Activated T-helper 1 cell treated with anti-CD3 and anti-CD28 coated beads, Interleukin-12 subunit alpha, Interleukin-12 subunit beta, Interleukin-2, Interleukin-4 antibody, amounts not matched to agents 30 ng/mL and 10 ng/mL and 1 ng/mL, durations not matched to agents 14 hours and 24 hours and 36 hours (primary cell): ENCODE measurements at places on chromosomes 2 and 18.

DNA sequence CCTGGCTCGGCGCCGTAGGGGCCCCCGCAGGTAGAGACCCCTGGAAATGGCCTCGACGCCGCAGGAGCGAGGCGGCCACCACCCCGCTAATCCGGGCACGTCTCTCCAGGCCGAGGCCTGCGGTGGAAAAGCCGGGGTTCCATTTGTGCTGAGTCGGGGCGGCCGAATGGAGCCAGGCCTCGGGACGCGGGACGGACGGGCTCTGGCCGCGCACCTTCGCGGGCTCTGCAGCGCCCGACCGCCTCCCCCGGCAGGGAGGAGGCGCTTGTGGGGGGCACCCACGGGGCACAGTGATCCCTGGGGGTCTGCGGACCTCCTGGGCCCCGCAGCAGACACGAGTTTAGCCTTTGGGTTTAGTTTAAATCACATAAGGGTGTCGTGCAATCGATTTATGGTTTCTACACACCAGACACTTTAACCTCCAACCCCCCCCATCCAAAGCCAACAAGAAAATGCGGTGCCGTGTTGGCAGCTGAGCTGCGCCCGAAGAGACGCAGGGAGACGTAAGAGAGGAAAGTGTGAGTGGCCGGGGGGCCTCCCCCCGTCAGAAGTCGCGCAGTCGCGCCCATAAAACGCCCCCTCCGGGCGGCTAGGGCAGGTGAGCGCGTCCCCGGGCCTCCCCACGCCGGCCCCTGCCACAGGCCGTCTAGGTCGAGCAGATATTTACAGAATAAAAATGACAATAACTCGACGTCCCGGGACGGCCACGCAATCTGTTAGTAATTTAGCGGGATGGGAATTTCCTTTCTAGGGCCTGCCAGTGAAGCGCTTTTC, 1.0 kb upstream of the NFATC1 start:
- H3K36me3 ChIP-seq = peaks cover 8% of the 10 kb centered on the region
- H3K27ac ChIP-seq = peak overlapping the region; percentile 85
- DNase-seq = peak; percentile 25
- peaks cover 24% of the 10 kb centered on the region for H3K4me1 ChIP-seq
- H3K27me3 ChIP-seq = peaks cover 18% of the 10 kb centered on the region

GRCh38 chr2:43027097-43027873, 199.1 kb downstream of the ZFP36L2 start:
- H3K27me3 ChIP-seq = peaks cover 2% of the 10 kb centered on the region
- H3K27ac ChIP-seq = no peak overlapping the region
- DNase-seq = no peak

DNA sequence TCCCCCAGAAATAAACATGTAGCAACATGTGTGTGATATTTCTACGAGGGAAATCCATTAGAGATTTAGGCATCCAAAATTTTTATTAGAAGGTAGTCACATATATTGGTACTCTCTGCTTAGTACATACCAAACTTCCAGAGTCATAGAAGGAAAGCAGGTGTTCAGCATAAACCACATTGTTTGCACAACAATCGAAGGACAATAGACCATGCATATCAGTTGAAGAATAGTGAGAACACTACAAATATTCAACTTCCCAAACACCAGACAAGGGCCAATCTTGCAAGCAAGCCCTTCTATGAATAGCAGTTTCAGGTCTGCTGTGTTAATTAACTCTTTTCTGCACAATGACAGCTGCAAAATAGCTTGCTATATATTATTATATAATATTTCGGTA, 702.2 kb downstream of the ERBB4 start:
- DNase-seq = no peak
- no peak overlapping the region for H3K4me3 ChIP-seq
- no peaks in the 10 kb centered on the region for H3K27me3 ChIP-seq
- no peak overlapping the region for H3K27ac ChIP-seq
- no peaks in the 10 kb centered on the region for H3K4me1 ChIP-seq

DNA sequence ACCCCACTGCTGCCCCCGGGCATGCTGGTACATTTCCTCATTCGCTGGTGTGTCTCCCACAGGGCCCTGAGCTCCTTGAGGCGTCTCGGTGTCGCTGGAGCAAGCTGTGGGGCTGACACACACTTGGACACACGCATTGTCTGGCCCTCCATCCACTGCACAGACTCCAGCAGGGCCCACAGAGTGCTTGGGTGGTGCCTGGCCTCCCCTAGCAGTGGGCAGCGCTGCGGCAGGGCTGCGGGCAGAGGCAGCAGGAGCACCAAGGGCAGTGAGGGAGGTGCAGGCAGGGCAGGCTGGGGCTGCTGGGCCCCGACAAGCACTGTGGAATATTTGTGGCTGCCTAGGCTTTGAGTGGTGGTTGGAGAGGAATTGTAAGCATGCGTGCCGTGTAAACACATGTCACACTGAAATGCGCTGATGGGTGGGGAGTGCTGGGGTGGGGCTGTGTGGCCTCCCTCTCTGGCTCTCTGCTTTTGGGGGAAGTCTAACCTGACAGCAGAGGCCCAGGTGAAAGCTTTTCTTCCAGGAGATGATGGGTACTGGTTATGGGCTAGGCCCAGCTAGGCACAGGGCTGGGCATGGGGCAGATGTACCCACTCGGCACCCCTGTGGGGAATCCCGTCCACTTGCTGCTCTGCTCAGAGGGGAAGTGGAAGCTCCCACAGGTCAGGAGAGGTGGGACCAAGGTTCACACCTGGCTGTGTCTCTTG, 55.5 kb upstream of the HS6ST1 start:
- no peak for DNase-seq
- H3K27me3 ChIP-seq = peaks cover 5% of the 10 kb centered on the region
- no peak overlapping the region for H3K27ac ChIP-seq
- peaks cover 9% of the 10 kb centered on the region for H3K4me1 ChIP-seq
- no peaks in the 10 kb centered on the region for H3K36me3 ChIP-seq
- H3K4me3 ChIP-seq = no peak overlapping the region

GRCh38 chr2:167972746-167973145, 274.6 kb downstream of the STK39 start:
- H3K27me3 ChIP-seq = no peaks in the 10 kb centered on the region
- peaks cover 5% of the 10 kb centered on the region for H3K36me3 ChIP-seq
- no peak for DNase-seq
- H3K4me3 ChIP-seq = no peak overlapping the region
- H3K4me1 ChIP-seq = no peaks in the 10 kb centered on the region

DNA sequence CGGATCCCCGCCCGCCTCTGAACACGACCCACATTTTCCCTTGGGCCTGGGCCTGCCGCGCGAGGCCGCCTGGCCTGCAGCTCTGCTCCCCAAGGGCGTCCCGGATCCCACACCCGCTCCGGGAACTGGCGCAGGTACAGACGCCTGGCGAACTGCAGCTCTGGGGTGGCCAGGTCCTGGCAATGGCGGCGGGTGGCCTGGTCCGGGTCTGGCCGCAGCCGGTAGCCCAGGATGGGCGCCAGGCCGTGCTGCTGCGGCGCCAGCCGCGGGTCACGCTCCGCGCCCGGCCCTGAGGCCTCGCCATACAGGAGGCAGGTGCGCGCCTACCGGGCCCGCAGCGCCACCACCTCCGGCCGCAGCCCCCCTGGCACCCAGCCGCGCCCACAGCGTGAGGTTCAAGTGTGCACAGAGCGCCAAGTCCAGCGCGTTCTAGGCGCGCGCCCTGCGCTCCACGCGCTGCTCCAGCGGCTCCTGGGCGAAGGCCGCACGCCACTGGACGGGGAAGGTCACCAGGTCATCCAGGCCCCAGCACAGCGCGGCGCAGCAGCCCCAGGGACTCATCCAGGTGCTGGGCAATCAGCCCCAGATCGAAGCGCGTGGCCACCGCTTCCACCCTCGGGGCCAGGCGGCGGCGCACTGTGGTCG, 9.5 kb downstream of the AQP12A start:
- H3K36me3 ChIP-seq = no peaks in the 10 kb centered on the region
- peaks cover 13% of the 10 kb centered on the region for H3K4me1 ChIP-seq
- no peak overlapping the region for H3K27ac ChIP-seq
- no peak for DNase-seq
- no peak overlapping the region for H3K4me3 ChIP-seq
- H3K27me3 ChIP-seq = peaks cover 18% of the 10 kb centered on the region
